ENCODE measurements at places on chromosomes 7 and 10.

DNA sequence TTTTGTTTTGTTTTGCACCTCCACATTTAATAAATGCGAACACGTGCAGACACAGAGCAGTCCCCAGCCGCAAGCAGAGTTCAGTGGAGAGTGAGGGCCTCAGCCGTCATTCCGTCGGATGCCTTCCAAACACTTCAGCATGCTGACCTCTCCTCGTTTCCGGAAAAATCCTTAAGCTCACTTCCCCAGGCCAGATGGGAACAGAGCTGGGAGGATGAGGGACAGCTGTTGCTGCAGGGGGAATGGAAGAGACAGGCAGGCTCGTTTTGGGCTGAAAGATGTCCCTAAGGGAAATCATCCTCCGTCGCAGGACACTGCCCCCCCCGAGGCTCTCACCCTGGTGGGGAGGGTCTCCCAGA lies 17.2 kb upstream of the FGFR2 start:
- no peak for DNase-seq

GRCh38 chr7:155533827-155534690 lies 12.3 kb downstream of the CNPY1 start:
- no peak for DNase-seq

DNA sequence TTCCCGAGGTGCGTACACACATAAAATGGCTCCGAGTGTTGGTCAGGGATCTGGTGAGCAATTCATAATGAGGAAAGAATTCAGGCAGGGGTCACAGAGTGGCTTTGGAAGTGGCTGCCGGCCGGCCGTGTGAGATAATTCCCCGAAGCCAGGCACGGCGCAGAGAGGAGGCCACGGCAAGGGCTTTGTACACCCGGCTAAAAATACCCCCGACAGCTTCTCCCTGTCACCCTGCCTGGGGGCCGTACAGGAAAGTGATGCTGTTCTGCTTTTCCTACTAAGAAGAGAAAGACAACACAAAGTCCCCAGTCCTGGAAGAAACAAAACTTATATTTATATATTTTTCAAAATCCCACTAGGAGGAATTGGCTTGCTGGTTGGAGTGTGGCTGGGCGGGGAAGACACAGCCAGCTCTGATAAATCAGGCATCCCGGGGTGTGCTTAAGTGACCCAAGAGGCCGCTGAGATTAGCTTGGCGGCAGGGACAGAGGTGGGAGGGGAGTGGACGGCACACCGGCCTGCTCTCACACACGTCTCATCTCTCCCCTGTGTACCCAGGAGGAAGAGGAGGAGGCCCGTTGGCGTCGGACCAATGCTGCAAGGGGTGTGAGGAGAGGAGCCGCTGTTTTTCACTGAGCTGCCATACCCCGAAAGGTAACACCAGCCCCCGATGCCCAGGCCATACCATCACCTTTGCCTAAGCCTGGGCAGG lies 70.5 kb downstream of the ZMIZ1 start:
- no peak for DNase-seq

GRCh38 chr10:125159486-125159931 lies 854 bp downstream of the CTBP2 start:
- DNase-seq = no peak

- DNase-seq = no peak
These were observed 8.8 kb downstream of the NXPH1 start for GRCh38 chr7:8442051-8442813.

DNA sequence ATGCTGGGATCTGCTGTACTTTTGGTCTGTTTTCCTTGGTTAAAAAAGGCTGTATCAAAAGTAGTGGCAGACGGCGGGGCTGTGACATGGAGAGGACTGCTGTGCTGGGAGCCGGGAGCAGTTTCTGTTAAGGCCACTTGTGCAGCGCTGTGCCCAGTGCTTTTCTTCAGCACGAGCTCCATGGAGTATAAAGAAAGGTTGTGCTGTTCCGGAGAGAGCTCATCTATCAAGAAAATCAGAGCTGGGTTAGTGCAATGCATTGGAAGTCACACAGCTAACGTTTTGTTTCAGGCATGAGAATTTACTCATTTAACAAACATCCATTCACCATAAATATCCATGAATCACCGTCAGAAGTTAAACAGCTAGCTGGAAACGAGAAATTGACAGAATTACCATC lies 62.0 kb downstream of the KIAA1549 start:
- DNase-seq = no peak

GRCh38 chr7:107778283-107778682 lies 24.7 kb downstream of the SLC26A3 start:
- no peak for DNase-seq

DNA sequence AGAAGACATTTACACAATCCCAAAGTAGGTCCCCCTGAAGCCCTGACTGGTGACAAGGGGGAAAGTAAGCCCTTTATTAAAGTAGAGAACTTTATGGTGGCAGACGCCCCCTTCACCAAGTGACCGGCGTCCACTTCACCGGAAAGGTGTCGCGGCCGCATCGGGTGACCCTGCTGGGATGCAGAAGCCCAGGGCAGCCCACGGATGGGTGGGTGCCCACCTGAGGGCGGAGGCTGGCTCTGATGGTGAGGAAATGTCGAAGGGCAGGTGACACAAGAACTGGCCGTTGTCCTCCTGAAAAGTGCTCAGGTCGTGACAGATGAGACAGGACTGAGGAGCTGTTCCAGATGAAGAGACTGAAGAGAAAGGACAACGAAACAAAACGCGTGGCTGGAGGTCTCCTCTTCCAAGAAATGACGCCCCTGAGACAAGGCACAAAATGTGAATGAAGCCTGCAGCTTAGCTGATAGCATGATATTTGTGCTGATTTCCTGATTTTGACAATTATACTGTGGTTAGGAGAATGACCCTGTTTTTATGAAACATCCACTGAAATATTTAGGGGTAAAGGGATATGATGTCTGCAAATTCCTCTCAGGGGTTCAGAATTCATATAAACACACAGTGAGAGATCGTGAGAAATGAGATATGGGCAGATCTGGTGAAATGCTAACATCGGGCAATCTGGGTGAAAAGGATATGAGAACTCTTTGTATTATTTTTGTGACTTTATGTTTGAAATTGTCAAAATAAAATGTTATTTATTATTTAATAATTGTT lies 123.9 kb downstream of the PRKAG2 start:
- DNase-seq = no peak

DNA sequence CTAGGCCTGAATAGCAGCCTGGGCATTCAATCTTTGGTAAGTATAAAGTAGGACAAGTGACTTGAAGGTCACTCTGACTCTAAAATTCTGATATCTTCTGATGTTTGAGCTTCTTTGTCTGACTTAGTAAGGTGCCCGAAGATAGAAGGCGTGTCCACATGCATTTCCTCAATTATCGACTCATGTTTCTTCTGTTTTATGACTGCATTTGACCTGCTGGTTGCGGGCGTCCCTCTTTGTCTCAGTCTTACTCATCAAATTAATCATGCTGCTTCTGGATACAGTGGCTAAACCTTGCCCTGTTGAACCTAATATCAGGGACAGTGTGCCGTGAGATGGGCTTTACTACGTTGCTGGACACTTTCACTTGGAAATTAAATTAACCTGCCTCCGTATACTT lies 534.1 kb downstream of the SDK1 start:
- no peak for DNase-seq

DNA sequence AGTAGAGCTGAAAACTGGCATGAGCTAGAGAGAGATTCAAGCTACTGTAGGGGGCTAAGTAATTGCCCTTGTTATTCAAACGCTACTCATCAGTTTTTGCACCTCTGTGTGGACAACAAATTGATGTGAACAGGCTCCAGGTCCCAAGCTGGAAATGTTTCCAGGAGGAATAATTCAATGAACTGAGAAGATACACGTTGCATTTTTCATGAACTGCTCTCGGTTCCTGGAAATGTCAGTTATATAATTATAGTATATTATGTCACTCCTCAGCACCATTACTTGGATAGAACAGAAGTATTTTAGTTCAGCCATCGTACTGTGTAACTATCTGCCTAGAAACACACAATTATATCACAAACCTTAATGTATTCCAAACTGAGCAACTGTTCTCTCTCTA lies 65.9 kb upstream of the A1CF start:
- no peak for DNase-seq

DNA sequence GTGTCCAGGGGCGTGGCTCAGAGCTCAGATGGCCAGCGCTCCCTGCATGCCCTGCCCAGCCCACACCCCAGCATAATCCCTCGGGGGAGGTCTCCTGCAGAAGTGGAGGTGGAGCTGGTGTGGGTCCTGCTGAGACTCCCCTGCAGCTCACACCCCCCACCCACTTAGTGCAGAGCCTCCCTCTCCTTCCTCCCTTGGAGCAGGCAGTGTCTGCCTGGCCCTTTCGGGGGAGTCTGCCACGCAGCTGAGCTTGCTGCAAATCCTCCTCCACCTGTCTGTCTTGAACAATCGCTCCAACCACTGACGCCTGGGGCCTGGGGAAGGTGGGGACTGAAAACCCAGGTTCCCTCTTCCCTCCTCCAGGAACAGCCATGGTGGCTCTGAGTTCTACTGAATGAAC lies 219.7 kb upstream of the PPP2R2D start:
- no peak for DNase-seq

- DNase-seq = no peak
These were observed 14.0 kb downstream of the SCRN1 start for GRCh38 chr7:29975561-29975960.

GRCh38 chr7:99270702-99271101 lies 1.9 kb upstream of the MYH16 start:
- DNase-seq = no peak

GRCh38 chr7:22156205-22156604 lies 200.7 kb downstream of the RAPGEF5 start:
- no peak for DNase-seq

DNA sequence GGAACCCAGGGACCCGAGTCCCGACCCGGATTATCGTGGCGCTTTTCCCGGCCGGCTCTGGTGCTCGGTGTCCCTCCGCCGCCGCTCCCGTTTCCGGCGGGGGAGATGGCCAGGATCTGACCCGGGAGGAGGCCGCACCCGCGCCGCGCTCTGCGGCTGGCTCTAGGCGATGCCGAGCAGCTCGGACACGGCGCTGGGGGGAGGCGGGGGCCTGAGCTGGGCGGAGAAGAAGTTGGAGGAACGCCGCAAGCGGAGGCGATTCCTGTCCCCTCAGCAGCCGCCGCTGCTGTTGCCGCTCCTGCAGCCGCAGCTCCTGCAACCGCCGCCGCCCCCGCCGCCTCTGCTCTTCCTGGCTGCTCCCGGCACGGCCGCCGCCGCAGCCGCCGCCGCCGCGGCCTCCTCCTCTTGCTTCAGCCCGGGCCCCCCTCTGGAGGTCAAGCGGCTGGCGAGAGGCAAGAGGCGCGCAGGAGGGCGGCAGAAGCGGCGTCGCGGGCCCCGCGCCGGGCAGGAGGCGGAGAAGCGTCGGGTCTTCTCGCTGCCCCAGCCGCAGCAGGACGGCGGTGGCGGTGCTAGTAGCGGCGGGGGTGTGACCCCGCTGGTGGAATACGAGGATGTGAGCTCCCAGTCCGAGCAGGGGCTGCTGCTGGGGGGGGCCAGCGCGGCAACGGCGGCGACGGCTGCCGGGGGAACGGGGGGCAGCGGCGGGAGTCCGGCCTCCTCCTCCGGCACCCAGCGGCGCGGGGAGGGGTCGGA lies 593 bp downstream of the CDK13 start:
- no peak for DNase-seq

- no peak for DNase-seq
These were observed 45.6 kb downstream of the SCD start for GRCh38 chr10:100392686-100393003.

- no peak for DNase-seq
These were observed 218.5 kb upstream of the TMEM196 start for GRCh38 chr7:19991936-19992335.

GRCh38 chr10:15719049-15719898 lies 448 bp downstream of the ITGA8 start:
- no peak for DNase-seq

DNA sequence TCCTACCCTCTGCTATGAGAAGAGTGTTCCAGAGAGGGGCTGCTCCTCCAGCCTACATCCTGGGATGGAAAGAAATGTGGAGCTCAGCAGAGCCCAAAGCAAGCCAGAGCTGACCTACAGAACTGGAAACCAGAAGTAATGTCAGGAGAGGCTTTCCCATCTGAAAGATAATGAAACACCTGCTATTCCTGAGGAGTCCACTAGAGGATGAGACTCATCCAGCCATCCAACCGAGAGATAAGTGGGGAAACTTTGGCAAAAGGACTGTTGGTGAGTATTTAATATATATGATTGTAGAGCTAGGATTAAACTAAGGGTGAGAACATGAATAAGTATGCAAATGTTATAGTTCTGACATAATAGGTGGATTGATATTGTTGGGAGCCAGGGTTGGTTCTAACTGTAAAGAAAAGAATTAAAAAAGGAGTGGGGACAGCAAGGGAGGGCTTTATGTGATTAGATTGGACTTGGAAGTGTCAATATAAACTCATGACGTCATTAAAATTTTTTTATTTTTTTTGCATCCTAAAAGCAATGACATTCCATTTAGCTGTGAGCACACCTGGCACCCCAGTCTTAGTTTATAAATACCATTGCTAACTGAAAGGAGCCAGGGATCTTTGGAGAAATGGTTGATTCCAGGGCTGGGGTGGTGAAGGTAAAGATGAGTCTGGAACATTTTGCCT lies 312.8 kb upstream of the NFE2L3 start:
- DNase-seq = no peak

DNA sequence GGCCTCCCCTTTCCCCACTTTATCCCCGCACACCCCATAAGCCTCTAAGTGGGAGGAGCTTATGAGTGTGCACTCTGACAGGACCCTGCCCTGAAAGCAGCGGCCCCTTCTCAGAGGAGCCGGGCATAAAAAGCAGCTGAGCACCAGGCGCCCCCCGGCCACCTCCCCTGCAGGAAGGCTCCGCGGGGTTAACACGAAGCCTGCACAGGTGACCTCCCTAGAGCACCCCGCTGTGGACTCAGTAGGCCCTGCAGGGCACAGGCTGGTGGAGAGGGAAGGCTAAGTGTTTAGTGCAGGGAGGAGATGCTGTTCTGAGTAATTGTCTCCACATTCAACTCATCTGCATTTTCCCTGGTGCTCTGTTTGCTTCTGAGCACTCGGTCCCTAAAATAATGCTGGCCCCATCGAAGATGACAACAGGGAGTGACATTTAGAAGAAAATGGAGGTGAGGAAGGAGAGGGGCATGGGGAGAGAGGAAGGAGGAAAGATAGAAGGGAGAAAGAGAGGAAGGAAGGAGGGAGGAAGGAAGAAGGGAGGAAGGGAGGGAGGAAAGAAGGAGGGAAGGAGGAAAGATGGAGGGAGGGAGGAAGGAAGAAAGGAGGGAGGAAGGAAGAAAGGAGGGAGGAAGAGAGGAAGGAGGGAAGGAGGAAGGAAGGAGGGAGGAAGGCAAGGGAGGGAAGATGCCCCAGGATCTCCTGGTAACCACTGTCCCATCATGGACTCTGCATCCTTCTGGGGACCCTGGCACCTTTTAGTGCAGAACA lies 25.4 kb upstream of the CNPY1 start:
- DNase-seq = no peak

DNA sequence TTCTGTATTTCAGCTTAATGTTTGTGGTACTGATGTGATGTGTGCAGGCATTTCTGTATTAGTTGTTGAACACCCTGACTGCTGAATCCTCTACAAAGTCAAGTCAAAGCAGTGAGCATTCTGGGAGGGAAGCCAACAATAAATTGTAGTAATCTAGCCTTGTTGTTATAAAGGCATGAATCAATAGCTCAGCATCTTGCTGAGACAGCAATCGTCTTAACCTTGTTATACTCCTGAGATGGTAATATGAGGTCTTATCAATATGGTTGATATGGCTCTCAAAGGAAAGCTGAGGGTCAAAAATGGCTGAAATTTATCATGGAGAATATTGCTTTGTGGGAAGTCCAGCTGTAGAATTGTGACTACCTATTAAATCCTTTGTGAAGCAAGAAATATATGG lies 299.4 kb downstream of the DNAJB9 start:
- no peak for DNase-seq

- no peak for DNase-seq
These were observed 193.8 kb upstream of the DPP6 start for GRCh38 chr7:153858355-153858754.

- DNase-seq = no peak
These were observed 93.5 kb downstream of the NRP1 start for GRCh38 chr10:33240931-33241330.

Measured in cortex of kidney (tissue), 1 donor.